Tibial nerve (tissue), 4 donors: ENCODE measurements at places on chromosomes 13 and 19.

DNA sequence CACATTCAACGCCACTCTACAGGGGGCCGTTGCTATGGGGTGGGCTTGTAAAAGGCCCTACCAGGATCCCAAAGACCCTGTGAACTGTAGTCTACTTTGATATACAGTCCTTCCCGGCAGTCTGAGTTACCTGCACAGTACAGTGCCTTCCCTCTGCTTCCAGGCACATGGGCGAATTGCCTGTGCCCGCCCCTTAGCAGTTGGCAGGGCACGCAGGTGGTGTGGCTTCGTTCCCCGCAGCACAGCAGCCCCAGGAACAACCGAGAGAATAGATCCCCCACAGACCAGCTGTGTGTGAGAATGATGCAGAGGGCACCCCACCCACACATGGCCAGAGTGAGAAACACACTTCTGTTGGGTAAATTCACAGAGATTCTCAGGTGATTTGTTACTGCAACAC lies 60.6 kb downstream of the MRPL57 start:
- no peak for DNase-seq
- no peak overlapping the region for H3K4me3 ChIP-seq
- no peaks in the 10 kb centered on the region for H3K4me1 ChIP-seq
- no peaks in the 10 kb centered on the region for H3K27me3 ChIP-seq
- no peak overlapping the region for H3K27ac ChIP-seq

DNA sequence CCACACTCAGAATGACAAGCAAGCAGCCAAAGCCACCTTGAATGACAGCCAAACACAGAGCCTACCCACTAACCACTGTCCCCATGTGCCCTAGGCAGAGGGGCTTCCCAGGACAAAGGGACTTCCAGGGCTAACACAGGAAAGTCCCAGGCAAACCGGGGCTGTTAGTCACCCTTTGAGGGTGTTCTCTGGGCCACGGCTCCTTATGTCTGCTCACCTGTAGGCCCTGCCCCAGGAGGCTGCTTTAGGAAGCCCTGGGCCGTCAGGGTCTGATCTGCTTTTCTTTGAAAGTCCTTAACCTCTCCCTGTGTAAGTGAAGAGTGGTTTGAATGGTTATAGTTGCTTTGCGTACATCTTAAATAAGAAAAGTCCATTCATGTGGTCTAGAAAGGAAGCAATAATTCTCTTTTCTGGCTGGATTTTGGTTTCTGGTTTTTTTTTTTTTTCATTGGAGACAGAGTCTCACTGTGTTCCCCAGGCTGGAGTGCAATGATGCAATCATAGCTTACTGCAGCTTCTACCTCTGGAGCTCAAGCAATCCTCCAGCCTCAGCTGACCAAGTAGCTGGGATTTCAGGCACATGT lies 161.4 kb downstream of the EFNB2 start:
- H3K27me3 ChIP-seq, result no peaks in the 10 kb centered on the region
- no peaks in the 10 kb centered on the region for H3K36me3 ChIP-seq

- no peaks in the 10 kb centered on the region for H3K4me1 ChIP-seq
- no peak for DNase-seq
- H3K27me3 ChIP-seq, result no peaks in the 10 kb centered on the region
- H3K36me3 ChIP-seq, result no peaks in the 10 kb centered on the region
- no peak overlapping the region for H3K27ac ChIP-seq
- H3K4me3 ChIP-seq, result no peak overlapping the region
These were observed 25.0 kb upstream of the C1QTNF9B start for GRCh38 chr13:23922005-23922932.

DNA sequence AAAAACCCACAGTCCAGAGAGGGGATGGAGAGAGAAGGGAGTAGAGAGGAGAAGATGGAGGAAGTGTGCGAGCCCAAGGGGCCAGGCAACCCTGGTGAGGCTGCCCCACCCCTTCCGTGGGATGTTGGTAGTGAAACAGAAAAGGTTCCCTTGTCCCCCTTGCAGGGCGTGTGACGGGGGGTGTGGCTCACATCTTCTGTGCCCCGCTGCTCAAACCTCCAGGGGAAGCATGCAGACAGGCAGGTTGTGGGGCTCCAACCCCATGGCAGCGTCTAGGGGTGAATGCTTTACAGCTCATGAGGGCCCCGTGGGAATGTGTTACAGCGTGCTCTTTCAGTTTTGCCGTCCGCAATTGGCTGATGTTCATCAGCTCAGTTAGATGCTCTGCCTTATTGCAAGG lies 14.7 kb upstream of the EVI5L start:
- no peaks in the 10 kb centered on the region for H3K36me3 ChIP-seq
- DNase-seq, result no peak
- H3K4me1 ChIP-seq, result no peaks in the 10 kb centered on the region
- H3K4me3 ChIP-seq, result no peak overlapping the region

DNA sequence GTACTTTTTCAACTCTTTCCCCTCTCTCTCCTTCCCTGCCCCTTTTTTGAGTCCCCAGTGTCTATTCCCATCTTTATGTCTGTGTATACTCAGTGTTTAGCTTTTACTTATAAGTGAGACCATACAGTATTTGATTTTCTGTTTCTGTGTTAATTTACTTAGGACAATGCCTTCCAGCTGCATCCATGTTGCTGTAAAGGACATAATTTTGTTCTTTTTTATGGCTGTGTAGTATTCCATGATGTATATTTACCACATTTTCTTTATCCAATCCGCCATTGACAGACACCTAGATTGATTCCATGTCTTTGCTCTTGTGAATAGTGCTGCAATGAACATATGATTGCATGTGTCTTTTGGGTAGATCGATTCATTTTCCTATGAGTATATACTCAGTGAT lies 10.7 kb upstream of the ZC3H13 start:
- no peak overlapping the region for H3K27ac ChIP-seq
- no peaks in the 10 kb centered on the region for H3K36me3 ChIP-seq
- no peaks in the 10 kb centered on the region for H3K27me3 ChIP-seq
- DNase-seq, result no peak

GRCh38 chr19:10854350-10855089 lies 6.3 kb downstream of the C19orf38 start:
- no peaks in the 10 kb centered on the region for H3K36me3 ChIP-seq
- H3K4me1 ChIP-seq, result no peaks in the 10 kb centered on the region
- H3K27ac ChIP-seq, result no peak overlapping the region
- H3K4me3 ChIP-seq, result no peak overlapping the region
- DNase-seq, result no peak
